ENCODE measurements at places on chromosomes 5 and 9.

- DNase-seq, result no peak
Observed at GRCh38 chr5:151243564-151243963, 9.4 kb upstream of the GM2A start.

GRCh38 chr5:87765009-87765408 is 352.3 kb upstream of the CCNH start:
- DNase-seq, result no peak

- DNase-seq, result no peak
Observed at GRCh38 chr5:14356305-14356704, 213.2 kb downstream of the TRIO start.

- DNase-seq, result no peak
Observed at GRCh38 chr9:16434526-16434925, 435.9 kb downstream of the BNC2 start.

DNA sequence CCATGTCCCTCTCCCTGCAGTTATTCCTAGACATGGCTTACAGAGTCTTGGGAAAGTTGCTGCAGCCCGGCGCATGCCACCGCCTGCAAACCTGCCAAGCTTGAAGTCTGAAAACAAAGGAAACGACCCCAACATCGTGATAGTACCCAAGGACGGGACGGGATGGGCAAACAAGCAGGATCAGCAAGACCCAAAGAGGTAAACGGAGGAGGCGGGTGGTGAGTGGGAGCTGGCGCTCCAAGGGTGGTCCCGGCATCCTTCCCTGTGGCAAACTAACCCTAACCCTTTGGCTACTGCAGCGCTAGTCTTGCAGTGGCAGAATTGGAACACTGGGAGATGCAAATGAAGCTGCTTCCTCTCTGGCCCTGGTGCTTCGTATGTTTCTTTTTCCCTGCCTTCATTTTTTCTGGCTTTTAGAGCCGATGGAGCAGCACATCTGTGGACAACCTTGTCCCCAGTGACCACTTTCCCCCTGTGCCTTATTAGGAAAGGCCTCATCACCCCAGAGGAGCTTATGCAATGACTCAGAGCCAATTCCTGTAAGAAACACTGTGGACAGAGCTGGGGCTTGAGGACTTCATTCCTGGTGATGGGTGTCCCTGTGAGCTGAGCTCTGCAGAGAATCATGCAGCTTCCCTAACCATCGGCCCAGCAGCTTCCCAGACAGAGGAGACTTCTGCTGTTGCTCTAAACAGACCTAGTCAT is 38.9 kb downstream of the PRRC2B start:
- no peak for DNase-seq

- DNase-seq, result no peak
Observed at GRCh38 chr5:9451037-9451436, 94.8 kb downstream of the SEMA5A start.

GRCh38 chr5:638501-639252 is 26.5 kb downstream of the CEP72 start:
- no peak for DNase-seq

DNA sequence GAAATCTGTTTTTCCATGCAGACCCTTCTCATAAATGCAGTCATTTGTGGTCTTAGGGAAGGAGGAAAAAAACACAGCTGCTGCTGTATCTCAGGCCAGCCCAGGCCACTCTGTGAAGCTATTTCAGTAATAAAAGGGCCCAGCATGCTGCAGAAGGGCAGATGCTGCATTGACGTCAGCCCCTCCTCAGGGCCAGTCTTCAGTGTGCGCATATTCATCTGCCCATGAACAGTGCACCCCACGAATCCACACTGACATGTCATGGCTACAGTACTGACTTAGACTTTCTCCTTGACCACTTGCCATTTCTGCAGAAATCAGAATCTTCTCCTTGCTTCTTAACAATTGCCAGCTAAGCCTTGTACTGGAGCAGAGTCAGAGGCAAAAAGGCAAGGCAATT is 304.7 kb downstream of the GABRG2 start:
- no peak for DNase-seq

Data from NCI-H446 (cell line).